ENCODE measurements at places on chromosomes 3 and 15. TPM values are rescaled to one million over a fixed set of nuclear protein-coding genes. Genes with fewer than 3 reads are reported as not detected.

CFAP161 gene
- 1.4 TPM for polyA plus RNA-seq

C3orf70 gene
- 55.0 TPM for polyA plus RNA-seq

GOLGA6L4 gene
- polyA plus RNA-seq = 15.8 TPM

MKRN3 gene
- polyA plus RNA-seq = 17.6 TPM

KCNMB3 gene
- 4.0 TPM for polyA plus RNA-seq

GALNT15 gene
- polyA plus RNA-seq = 7.8 TPM

NR2E3 gene
- 0.71 TPM for polyA plus RNA-seq

BCL2A1 gene
- polyA plus RNA-seq = 0.38 TPM

TIGIT gene
- 0.15 TPM for polyA plus RNA-seq

TMEM115 gene
- 44.8 TPM for polyA plus RNA-seq

UROC1 gene
- 0.35 TPM for polyA plus RNA-seq

KIF9 gene
- 27.3 TPM for polyA plus RNA-seq

ASB7 gene
- polyA plus RNA-seq = 10.0 TPM

ZNF662 gene
- 23.1 TPM for polyA plus RNA-seq

CISH gene
- 2.5 TPM for polyA plus RNA-seq

SLC49A4 gene
- polyA plus RNA-seq = 21.8 TPM

ZNF106 gene
- polyA plus RNA-seq = 29.2 TPM

ANKRD63 gene
- 0.14 TPM for polyA plus RNA-seq

ST3GAL6 gene
- 22.2 TPM for polyA plus RNA-seq

Data from spinal cord (tissue), 10 donors.